Stimulated activated CD4-positive, alpha-beta T cell treated with anti-CD3 and anti-CD28 coated beads, Interleukin-1b, Interleukin-23, amount 100 ng/mL, for 1 hour (primary cell): ENCODE measurements at places on chromosomes 3 and 15.

GRCh38 chr15:62491642-62492041 is 326.6 kb upstream of the C2CD4B start:
- no peak for DNase-seq

DNA sequence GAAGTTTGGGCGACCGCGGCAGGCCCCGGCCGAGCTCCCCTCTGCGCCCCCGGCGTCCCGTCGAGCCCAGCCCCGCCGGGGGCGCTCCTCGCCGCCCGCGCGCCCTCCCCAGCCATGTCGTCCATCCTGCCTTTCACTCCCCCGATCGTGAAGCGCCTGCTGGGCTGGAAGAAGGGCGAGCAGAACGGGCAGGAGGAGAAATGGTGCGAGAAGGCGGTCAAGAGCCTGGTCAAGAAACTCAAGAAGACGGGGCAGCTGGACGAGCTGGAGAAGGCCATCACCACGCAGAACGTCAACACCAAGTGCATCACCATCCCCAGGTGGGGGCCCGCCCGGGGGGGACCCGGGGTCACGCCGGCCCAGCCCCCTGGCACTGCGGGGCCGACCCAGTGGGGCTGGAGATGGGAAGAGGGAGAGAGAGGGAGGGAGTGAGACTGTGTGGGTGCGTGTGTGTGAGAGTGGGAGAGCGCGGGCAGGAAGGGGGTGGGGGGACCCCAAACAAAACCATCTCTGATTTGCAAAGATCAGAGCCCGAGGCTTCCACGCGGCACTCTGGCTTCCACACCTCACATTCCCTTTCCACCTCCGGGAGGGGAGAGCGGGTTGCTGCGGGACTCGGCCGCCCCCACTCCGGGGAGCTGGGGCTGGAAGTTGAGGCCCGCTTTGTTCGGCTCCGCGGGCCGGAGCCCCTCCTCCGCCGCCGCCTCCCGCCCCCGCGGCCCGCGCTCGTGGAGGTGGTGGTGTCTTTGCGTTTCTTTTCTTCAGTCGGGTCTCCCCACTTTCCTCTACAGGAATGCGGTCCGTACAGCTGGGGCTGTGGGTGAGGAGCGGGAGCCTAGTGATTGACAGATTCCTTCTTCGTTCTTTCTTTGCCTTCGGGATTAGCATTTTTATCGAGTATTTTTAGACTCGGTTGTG is 898 bp downstream of the SMAD3 start:
- DNase-seq: no peak

GRCh38 chr3:79297245-79297960 is 470.4 kb downstream of the ROBO1 start:
- DNase-seq: no peak

DNA sequence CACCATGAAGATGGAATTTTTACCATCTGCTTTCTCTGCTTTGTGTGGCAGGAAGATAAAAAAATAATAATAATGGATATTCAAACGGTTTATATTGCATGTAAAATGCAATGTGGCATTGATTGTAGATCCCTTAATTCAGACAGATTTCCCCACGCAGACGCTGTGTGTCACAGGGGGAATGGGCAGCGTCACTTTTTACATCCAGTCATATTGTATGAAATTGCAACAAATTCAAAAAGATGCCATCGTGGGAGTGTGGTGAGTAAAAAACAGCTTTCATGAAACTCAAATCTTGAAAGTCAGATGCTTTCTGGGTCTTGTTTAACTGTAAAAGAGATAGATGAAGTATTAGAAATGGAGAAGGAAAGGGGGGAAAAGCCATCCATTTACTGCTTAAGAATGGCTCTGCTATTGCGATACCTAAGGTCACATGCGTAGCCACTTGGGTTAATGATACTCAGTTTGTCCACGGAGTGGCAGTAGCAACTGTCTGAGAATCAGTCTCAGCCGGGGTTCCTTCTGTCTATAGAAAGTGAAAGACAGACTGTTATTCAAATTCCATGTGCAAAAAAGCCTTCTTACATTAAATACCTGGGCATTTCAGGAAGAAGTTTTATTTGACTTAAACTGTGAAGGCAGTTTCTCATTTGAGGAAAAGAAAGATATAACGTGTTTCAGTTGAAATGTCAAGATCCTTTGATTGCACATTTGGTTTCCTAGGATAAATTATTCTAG is 28.5 kb downstream of the BTD start:
- DNase-seq: peak; percentile 13

GRCh38 chr15:52243286-52243685 is 52.1 kb upstream of the GNB5 start:
- DNase-seq: no peak

- no peak for DNase-seq
These were observed 991.1 kb downstream of the GBE1 start for GRCh38 chr3:80770106-80771074.

DNA sequence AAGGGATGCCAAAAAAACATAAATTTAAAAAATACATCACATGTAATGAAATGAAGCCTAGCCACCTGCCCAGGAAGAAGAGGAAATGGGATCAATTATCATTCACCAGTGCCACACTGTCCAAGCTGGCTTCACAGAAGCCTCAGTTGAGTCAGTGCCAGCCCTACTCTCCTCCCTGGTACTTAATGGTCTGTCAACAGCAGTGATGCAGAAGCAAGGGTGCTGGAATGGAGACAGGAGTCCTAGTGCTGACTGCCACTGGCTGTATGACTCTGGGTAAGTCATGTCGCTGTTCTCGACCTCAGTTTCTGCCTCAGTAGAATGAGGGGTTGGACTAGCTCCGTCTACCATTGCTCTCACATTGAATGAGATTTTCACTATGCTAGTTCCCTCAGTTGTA is 78.5 kb upstream of the LARS2 start:
- DNase-seq: no peak

DNA sequence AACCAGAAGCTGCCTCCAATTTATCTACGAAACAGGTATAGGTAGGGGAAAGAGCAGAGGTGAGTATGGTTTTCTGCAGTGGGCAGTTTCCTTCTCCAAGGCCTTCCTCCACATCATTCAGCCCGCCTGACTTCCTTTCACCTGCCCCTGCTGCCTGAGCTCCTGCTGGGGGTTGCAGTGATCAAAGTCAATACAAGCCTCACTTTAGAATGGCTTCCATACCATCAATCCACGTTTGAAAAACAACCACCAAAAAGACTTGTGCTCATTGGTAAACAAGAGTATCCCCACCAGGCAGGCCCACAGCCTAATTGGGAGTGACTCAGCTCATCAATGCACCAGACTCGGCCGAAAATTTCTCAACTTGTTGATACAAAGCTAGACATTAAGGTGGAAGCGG is 159.9 kb downstream of the MAGI1 start:
- DNase-seq: no peak

DNA sequence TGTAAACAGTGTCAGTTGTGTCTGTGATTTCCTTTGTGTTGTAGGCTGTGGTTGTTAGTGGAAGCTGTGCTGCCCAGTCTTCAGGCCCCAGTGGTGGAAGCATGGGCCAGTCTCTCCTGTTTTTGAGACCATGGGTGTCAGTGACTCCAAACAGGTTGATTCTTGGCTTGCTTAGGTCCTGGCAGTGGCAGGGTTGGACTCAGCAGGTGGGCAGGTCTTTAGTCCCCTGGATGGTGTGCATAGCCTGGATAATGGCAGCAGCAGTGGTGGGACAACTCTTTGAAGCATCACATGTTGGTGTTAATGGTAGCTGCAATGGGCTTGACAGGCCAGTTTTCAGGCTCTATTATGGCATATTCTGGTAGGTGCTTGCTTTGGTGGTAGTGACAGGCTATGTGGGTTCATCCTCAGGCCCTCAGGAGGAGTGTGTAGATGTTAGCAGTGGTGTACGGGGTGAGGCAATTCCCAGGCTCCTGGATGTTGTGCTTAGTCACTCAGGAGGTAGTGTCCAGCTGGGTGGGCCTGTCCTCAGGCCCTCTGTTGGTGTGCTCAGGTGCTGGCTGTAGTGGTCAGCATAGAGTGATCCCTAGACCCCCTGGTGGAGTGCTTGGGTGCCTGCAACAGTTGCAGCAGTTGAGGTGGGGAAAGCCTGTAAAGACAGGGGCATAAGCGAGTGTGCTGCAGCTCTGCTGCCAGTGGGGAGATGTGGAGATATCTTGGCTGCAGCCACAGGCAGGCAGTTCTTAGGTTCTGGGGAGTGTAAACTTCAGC is 596.7 kb downstream of the PDCD6IP start:
- DNase-seq: no peak

DNA sequence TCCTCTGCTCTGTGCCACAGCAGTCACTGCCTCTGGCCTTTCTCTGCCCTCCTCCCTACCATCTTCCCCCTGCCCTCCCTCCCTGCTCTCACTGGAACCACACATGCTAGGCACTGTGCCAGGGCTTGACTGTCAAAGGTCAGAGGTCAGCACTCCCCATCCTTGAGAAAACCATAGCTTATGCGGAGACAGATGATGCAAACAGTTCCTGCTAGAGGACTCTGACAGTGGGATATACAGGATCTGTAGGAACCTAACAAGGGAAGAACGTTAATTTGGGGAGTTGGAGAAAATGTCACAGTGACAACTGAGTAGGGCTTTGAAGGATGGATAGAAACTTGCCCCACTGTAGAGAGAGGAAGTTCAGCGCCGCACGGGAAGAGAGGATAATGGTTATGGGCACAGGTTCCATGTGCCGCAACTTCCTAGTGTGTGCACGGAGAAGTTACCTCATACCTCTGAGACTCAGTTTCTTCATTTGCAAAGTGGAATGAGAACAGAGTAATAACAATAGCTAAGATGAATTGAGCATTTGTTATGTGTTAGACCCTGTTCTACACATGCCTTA is 29.3 kb upstream of the XYLB start:
- no peak for DNase-seq

DNA sequence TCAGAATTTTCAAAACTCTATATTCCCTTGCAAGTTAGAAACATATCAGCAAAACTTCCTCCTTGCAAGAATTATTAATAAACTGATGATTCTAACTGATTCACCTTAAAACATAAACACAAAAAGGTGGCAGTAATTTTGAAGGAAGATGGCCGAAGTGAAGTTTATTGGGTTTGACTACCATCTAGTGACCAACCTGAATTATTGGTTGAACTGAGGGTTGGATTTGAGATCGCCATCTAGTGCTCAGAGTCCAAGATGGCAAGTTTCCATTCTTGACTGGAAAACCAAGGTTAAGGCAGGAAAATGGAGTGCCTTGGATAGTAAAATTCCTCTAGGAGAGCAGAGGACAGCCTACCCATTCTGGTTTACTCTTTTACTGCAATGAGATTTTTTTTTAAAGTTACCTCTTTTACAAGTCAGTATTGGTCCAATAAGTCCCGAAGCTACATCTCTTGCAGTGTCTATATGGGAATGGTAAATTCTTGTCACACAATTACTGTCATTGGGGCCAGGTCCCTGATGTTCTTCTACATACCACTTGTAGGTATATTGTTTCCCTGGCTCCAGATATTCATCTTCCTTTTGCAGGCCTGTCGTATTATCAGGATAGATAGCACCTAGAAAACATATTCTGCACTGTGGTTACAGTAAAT is 51.6 kb upstream of the CP start:
- no peak for DNase-seq

DNA sequence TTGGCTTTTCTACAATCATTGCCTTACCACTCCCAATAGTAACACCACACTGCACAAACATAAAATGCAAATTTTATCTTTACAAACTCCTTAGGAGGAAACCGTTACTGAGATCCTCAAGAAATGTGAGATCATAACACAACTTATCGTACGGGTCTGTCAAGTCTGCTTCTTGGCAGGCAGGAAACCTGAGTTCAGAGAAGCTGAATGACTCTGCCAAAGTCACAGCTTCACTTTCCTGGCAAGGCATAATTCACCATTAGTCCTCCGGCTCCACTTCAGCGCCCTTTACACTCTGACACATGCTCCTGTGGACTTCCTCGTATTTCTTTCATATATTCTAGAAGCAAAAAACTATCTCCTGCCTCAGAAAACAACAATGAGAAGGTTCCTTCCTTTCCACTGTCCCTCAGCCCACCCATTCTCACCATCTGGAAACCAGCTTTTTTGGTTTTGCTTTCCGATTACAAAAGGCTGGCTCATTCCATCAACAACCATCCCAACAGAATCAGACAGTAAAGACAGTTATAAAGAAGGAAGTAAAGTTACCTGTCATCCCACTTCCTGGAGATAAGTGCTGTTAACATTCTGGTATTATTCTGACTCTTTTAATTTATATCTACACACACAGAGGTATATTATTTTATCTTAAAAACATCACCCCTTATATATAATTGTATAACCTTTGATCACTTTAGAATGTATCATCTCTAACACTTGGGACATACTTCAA is 223.4 kb downstream of the STT3B start:
- DNase-seq: no peak

- DNase-seq: no peak
These were observed 21.8 kb downstream of the FBXO45 start for GRCh38 chr3:196590279-196590678.

DNA sequence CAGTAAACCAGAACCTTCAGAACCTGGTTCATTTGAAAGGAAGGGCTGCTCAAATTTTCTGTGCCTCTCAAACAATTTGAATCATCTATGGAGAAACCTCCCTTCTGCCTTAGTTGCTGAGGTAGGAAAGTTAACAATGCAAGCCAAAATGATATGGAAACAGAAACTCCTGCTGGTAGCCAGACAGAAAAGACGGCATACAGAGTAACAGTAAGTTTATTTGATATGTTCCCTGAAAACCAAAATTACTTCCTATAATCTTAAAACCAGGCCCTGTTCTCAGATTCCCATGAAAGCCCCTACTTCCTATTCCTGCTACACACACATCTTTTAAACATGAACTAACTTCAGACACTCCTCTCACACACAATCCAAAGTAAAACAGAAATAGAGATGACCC is 86.2 kb downstream of the TBC1D5 start:
- no peak for DNase-seq

- no peak for DNase-seq
These were observed 55.9 kb upstream of the FAM174B start for GRCh38 chr15:92711457-92711831.

DNA sequence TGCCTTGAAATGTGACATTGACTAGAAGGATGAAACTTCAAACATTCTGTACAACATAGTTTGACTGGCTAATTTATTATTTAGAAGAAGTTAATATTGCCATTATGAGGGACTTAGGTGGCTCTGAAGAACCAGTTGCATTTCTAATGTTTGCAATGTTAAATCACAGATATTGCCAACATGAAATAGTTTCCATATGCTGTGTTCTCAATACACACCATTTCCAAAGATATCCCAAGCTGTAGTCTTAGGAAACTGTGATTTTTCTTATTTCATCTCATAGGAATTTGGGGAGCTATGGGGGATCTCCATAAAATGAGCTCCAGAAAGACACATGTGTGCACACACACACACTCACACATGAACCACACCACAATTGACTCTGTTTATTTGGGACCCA is 36.3 kb downstream of the ALG1L2 start:
- no peak for DNase-seq

GRCh38 chr3:62167566-62168262 is 205.6 kb downstream of the FEZF2 start:
- DNase-seq: no peak

DNA sequence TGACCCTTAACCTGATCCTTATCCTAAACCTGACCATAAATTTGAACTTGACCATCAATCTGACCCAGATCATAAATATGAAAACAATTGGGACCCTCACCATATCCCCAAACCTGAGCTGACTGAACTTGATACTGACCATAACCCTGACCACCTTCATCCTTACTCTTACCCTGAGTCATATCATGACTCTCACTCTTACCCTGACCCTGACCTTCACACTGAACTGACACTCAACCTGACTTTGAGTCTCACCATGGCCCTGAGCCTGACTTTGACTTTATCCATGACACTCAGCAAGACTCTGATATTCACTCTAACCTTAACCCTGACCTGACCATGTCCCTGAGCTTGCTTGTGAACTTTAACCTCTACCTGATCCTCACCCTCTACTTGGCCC is 34.3 kb upstream of the SLC25A26 start:
- no peak for DNase-seq

- no peak for DNase-seq
These were observed 1277.9 kb downstream of the ROBO2 start for GRCh38 chr3:78317774-78318173.
